ENCODE measurements at places on chromosomes 2 and 18.

DNA sequence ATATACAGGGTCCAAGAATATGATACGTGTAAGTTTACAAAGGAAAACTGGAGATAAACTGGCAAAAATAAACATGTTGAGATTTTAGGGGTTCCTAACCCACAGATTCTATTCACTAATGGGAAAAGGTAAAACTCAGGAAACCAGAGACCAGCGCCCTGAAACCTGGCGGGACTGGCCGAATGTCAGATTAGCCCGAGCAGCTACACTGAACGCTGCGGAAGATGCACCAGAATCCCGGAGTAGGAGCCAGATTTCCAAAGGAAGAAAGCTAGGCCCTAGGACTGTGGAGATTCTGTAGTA, 679 bp upstream of the WDR75 start:
- no peak for DNase-seq

DNA sequence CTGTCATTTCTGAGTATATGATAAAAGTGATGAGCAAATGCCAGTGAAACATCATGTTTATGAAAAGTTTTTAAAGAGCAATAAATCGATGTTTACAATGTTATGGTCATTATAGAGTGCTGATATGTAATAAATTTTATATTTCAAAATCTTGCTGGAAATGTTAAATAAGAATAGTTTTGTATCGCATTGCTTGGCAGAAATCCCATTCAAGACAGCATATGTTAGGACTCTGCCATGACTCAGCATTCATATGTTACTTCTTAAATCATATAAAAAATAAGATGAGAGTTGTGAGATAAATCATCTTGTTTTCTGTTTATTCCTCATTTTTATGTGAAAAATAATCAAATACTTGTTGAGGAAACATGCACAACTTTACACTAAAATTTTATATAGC, 949.9 kb upstream of the NRXN1 start:
- no peak for DNase-seq

GRCh38 chr2:69453475-69454129, 16.4 kb upstream of the NFU1 start:
- DNase-seq, result no peak

- no peak for DNase-seq
Observed at GRCh38 chr2:137179542-137179941, 414.2 kb downstream of the THSD7B start.

GRCh38 chr2:98801286-98801685, 70.4 kb upstream of the MGAT4A start:
- no peak for DNase-seq

GRCh38 chr2:111984213-111984604, 70.9 kb upstream of the TMEM87B start:
- DNase-seq, result no peak

GRCh38 chr2:169823996-169824372, 721 bp downstream of the METTL5 start:
- DNase-seq, result no peak

DNA sequence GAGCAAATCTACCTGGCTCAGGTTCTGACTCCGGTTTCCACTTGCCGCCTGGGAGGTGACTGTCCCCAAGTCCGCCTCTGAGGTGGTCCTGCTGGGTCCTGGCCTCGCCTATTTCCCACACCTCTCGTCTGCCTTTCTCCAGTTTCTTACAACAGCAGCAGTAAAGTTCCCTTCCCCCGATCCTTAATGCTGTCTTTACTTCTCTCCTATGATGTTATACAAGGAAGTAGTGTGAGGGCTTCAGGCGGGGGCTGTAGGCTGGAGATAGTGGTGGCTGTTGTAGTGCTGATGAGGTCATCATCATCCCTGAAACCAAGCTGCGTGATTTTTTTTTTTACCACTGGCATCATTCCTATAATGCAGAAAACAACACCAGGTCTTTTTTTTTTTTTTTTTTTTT, 18.9 kb downstream of the TGIF1 start:
- DNase-seq, result no peak

DNA sequence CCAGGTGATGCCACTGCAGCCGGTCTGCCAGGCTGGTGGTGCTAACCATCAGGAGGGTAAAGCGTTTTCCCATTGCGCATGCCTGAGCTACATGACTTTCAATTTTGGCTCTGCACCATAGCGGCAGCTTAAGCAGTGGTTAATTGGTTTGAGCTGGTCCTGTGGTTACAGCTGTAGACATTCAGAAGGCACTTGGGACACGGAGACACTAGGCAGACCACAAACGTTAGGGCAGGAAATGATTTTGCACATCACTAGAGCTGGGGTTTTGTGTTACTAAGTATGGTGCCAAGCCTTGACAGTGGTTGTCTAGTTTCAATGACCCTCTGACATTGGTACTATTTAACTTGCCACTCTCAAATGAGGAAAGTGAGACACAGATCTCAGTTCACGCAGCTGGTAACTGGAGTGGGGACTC, 28.9 kb upstream of the CNOT11 start:
- no peak for DNase-seq

- DNase-seq, result no peak
Observed at GRCh38 chr2:26954135-26954534, 16.3 kb upstream of the MAPRE3 start.

DNA sequence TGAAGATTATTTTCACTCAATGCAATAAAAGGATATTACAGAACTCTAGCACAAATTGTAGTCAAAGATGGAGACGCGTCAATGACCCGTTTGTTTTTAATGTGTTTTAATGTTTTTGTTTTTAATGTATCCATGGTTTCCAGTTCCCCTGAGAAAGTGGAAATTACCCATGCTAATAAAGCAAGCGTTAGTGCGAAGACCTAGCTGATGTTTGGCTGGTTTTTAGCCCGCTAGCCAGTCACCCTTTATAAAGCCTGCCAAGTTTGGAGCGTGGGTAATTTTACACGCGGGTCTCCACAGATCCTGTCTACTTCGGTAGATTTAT, 430 bp upstream of the CHMP1B start:
- no peak for DNase-seq

DNA sequence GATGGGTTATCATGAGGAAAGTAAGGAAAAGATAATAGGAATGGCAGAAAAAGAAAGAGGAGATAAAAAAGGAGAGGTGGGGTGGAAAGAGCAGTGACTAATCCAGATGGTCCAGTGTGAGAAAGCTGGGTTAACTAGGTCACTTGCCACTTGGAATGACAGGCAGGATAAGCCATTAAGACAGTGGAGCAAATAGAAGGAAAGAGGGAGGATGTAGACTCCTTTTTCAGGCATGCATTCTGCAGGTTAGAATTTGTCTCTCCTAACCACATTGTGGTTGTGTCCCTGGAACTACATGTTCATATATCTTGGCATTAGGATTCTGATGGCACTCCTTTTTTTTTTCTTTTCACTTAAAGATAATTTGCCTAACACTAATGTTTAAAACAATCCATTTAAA, 13.4 kb upstream of the NEMP2 start:
- DNase-seq, result no peak

- no peak for DNase-seq
Observed at GRCh38 chr2:221589696-221590095, 17.6 kb upstream of the EPHA4 start.

GRCh38 chr2:60499651-60500265, 53.7 kb downstream of the BCL11A start:
- DNase-seq, result no peak

DNA sequence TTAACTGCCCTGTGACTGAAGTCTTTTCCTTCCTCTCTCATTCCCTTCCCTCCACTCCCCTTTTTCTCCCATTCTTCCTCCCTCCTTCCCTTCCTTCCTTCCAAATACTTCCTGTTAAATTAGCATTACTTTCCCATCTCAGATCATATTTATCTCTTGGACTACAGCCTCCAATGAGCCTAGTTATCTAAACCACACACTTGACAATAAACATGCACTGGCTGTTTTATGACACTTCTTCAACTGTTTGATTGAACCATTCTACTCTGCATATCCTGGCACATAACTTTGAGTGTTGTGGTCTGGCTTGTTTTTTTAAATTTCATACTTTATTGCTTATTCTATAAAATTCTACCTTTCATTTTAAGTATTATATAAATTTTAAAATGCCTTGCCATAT, 1860.8 kb upstream of the LRRTM1 start:
- DNase-seq, result no peak

DNA sequence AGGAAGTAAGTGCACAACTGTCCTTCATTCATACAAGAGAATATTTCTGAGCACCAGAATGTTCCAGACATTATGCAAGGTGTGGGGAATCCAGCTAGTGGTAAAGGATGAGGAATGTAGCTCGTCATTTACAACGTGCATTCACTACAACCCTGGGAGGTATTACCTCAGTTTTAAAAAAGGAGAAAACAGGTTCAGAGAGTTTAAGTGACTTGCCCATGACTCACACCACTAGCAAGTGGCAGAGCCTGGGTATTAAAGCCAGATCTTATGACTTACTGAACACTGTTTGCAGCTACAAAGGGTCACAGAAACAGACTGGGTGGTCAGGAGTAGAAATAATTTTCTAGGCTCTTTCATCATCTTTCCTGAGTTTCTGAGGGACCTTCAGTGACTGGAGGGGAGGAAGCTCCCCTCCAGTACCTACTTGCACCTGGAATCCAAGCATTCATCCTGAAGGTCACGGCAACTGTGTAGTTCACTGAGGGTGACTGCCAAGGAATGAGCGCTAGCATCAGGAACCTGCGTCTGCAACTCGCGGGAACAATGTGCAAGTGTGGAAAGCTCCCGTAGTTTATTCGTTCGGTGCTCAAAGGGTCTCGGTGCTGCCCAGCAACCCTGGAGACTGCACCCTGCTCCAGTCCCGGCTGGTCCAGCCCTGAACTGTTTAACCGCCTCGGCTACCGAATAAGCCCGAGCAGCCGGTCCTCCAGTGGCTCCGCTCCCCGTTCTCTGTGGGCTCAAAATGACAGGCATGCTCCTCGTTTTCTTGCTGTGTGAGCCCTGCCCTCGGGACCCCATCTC, 647 bp downstream of the CCDC121 start:
- DNase-seq, result no peak

DNA sequence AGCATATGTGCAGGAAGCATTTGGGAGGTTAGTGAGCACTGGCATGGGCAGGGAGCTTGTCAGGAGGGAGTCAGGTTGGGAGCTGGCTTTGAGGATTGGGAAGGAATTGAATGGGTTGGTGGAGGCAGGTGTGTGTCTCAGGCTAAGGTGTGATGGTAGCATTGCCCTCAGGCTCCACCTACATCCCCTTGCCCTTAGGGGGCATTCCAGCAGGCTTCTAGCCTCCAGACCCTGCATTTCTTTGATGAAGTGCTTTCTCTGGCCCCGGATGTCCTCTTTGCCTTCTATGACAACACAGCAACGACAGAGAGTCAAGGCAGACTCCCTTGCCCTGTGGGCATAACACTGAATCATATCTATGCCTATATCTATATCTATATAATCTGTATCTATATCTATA, 13.5 kb downstream of the RHBDD1 start:
- DNase-seq, result no peak

- DNase-seq, result no peak
Observed at GRCh38 chr2:238501311-238501710, 74.6 kb downstream of the ASB1 start.

DNA sequence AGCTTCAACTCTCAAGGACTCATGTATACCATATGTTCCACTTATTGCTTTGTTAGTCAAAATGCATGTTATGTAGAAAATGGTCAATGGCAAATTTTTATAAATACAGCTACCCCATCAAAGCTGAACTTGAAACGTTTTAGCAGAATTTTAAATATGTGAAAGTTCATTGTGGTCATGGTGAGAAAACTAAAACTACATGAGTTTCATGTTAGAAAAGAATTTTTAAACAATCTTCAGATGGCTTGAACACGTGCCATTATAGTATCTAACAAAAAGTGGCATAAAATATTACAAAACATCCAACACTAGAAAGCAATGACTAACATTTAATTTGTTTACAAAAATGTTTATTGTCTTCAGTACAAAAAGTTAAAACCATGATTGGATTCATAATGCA, 246.0 kb upstream of the KCNJ3 start:
- DNase-seq, result no peak

DNA sequence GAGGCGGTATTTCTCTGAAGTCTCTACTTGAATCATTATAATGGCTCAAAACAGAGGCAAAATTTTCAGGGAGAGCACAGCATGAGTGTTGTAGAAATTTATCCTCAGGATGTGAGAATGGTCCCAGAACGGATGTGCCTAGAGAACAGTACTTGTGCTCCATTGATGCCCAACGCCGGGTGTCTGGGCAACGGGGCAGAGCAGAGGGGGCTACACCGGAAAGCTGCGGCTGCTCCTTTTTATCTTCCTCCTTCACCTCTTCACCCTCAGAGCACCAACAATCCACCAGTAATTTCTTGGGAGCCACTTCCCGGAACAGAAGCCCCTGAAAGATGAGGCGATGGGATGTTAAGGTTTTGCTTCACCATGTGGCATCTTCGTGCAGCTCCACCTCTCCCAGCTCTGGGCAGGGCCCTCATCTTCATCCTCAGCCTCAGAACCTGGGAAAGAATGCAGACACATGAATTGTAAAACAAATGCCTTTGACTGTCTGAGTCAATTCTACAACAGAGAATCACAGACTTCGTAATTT, 71.5 kb downstream of the PTGR3 start:
- DNase-seq, result no peak

GRCh38 chr18:45282101-45282812, 333.0 kb upstream of the SLC14A2 start:
- DNase-seq, result no peak

GRCh38 chr2:24961903-24962302, 9.9 kb downstream of the DNAJC27 start:
- DNase-seq, result no peak

DNA sequence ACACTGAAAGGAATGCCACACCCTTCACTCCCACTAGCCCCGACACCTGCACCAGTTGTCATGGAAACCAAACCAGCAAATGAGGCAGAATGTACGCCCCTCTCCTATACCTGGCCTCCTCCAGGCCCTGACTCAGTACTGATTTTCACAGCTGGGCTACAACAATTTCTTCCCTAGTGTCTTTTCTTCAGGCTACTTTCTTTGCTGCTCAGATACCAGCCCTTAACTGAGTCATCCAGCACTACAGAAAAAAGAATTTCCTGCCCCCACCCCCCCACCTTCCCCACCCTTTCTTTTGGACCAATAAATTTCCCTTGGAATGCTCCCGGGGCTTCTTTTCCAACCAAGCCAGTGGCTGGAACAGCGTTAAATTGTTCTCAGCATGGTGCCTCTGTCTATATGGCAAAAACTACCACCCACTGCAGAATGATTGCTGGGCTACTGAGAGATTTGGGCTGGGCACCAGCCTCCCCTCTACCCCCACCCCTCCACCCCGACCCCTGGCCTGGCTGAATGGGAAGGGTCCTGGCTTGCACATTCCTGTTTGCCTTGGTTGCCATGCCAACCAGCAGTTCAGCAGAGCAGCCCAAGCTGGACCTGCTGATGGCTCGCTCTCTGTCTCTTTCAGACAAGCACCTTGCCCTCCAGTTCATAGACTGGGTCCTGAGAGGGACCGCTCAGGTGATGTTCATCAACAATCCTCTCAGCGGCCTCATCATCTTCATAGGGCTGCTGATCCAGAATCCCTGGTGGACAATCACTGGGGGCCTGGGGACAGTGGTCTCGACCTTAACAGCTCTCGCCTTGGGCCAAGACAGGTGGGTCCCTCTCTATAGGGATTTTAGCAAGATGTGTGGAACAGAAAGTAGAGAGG, 11.3 kb downstream of the SLC14A2 start:
- DNase-seq, result no peak

- no peak for DNase-seq
Observed at GRCh38 chr2:11930211-11930761, 183.9 kb downstream of the LPIN1 start.

All from stimulated activated CD8-positive, alpha-beta memory T cell treated with anti-CD3 and anti-CD28 coated beads, Interleukin-15, amount 100 ng/mL, for 24 hours (primary cell).